ENCODE measurements at places on chromosomes 5 and 9.

DNA sequence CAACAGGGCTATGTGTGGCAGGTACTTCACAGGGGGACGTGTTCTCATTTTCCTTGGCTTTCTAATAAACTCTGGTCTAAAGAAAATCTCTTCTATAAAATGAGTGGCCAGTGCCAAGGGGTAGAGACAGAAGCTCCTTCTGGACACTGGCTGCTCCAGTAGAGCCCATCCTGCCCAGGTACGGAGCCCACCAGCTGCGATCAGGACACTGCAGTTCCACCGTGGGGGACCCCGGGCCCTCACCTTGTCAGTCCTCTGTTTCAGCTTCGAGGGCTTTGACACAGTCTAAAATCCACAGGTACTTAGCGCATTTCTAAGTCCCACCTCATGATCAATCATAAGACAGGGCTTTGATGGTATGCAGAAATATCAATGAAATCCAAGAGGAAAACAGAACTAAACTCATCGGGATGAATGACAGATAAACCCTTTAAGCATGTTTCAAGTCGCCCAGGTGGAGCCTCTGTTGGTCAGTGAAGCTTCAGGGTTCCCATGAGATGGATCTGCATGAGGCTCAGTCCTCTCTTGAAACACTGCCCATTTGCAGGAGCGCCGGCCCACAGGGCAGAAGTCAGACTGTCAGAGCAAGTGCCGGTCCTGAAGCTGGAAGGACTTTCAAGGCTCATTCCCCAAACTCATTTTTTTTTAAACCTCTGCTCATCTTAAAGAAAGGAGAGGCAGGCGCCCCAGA is 20.3 kb upstream of the TERT start:
- no peak for DNase-seq

DNA sequence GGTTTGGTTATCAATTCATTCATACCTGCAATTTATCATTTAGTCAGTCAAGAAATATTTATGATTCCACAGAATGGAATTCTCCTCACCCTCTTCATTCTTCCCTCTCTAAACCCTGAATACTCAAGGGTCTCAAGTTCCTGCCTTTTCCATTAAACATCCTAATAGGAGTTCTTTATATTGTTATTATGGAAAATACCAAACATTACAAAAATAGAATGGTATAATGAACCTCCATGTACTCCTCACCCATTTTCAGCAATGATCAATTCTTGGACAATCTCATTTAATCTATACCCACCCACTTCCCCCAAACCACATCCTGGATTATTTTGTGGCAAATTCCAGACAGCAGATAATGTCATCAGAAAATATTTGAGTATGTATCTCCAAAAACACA is 74.5 kb downstream of the ADAMTS12 start:
- DNase-seq: no peak

DNA sequence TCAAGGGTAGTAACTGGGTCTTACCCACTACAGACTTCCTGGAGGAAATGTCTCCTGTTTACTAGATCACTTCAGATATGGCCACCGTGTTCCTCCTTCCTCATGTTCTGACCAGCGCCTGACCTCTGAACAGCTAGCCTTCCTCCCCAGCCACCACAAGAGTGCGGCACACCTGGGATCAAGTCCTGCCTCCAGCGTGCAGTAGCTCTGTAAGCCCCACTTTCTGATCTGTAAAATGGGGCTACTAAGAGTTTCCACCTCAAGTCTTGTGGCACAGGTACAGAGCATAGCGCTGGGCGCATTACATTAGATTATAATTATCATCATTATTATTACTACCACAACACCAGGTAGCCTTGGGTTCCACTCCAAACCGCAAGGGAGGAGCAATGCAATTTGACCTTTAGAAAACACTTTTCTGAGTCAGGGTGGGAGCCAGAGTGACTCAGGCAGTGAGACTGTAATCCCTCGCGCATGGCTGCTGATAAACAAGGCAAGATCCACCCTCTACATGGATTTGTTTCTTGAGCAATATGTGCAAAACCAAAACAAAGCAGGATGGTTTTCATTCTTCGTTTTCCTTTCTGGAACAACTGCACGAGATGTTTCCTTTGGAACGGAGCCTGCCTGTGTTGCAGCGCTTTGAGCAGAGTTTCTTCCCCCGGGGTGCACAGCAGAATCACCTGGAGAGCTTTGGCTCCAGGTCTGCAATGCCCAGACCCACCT is 65.0 kb upstream of the ANGPTL2 start:
- peak; percentile 2 for DNase-seq

- DNase-seq: no peak
Measured at GRCh38 chr9:79542735-79543620, 28.8 kb upstream of the TLE4 start.

- DNase-seq: peak; percentile 57
Measured at GRCh38 chr5:74336297-74336696, 304.2 kb downstream of the ENC1 start.

DNA sequence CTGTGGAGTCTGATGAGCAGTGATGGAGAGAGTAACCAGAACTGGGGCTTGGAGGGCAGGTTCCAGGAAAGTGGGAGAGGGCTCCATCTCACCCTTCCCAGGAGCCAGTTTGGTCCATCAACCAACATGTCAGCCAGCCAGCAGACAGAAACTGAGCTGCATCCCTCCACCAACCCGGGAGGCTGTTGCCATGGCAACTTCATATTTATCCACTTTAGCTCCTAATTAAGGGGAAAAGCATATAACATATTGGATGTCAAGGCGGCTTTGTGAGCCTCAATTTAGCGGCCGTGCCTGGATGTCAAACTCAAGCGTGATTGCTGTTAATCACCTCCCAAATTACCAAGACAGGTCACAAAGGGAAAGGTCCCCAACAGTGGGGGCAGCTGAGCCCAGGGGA is 81.5 kb upstream of the ARAP3 start:
- no peak for DNase-seq

- DNase-seq: no peak
Measured at GRCh38 chr5:43256261-43256966, 56.8 kb downstream of the HMGCS1 start.

GRCh38 chr5:86118542-86118941 is 499.2 kb upstream of the COX7C start:
- no peak for DNase-seq

DNA sequence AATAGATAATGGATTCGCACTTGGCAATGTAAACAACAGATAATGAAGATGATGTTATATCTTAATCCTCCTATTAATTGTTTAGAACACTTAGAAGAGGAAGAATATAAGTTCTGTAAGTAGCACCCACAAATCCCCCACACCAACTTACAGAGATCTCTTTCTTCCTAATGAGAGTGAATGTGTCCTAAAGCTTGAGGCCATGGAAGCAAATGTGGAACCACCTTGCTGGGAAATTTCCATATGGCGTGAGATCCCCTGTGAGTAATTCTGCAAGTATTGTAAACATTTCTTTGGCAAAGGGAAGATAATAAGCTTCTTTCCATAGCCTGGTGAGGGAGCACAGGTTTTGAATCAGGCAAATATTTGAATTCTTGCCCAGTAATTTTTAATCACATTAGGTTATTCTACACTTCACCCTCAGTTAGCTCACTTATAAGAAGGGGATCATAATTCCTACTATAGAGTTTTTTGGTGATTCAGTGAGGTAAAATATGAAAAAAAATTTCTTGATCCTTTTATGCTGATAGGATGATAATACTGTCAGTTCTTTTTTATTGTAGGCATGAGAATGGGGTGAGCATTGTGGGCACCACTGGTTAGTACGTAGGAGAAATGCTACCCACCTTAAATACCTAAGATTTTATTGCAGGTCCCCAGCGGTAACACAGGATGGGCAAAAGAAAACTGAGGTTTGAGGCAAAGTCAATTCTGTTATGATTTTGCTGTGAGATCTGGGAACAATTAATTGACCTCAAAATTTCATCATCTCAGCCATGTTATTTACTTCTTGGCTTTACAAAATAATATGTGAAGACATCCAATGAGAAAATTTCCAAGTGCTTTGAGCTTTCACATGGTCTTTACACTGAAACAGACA is 574.8 kb downstream of the PSAT1 start:
- DNase-seq: no peak

GRCh38 chr9:109206670-109207069 is 39.6 kb upstream of the FRRS1L start:
- DNase-seq: no peak

- no peak for DNase-seq
Measured at GRCh38 chr9:125238915-125239446, 2.2 kb downstream of the HSPA5 start.
